ENCODE measurements at places on chromosomes 11 and 22. TPM values are rescaled to one million over a fixed set of nuclear protein-coding genes. Genes with fewer than 3 reads are reported as not detected.

GRCh38 chr11:90326647-90327046 is 103.8 kb upstream of the CHORDC1 start:
- no peaks in the 10 kb centered on the region for H3K27me3 ChIP-seq
- no peak overlapping the region for H3K27ac ChIP-seq
- H3K36me3 ChIP-seq, result no peaks in the 10 kb centered on the region
- no peaks in the 10 kb centered on the region for H3K4me1 ChIP-seq

DNA sequence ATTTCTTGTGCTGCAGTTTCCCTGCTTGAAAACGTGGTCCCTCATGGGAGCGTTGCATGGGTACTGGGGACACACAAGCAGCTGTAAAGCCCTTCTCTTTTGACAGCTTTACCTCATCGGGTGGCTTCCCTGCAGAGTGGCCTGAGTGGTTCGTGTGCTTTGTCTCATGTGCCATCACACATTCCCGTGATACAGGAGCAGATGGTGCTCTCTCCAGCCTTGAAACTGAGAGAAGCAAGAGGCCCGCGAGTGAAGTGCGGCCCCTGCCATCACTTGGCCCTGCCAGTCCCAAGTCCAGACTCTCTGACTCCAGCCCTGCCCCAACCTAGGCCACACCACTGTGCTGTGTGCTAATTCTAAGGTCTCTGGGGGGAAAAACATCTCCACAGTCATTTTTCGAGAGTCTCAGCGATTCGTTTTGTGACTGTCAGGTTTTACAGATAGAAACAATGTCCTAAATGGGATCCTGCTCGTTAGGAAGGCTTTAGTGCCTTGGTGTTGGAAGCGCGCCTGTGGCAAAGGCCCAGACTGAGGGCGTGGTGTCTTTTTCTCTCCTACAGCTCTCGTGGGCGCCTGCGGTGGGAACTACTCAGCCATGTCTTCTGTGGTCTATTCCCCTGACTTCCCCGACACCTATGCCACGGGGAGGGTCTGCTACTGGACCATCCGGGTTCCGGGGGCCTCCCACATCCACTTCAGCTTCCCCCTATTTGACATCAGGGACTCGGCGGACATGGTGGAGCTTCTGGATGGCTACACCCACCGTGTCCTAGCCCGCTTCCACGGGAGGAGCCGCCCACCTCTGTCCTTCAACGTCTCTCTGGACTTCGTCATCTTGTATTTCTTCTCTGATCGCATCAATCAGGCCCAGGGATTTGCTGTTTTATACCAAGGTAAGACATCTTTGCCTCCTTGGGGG is 64.2 kb downstream of the KREMEN1 start:
- no peaks in the 10 kb centered on the region for H3K27me3 ChIP-seq
- H3K4me1 ChIP-seq, result peaks cover 16% of the 10 kb centered on the region
- peaks cover 3% of the 10 kb centered on the region for H3K36me3 ChIP-seq
- H3K27ac ChIP-seq, result no peak overlapping the region

DNA sequence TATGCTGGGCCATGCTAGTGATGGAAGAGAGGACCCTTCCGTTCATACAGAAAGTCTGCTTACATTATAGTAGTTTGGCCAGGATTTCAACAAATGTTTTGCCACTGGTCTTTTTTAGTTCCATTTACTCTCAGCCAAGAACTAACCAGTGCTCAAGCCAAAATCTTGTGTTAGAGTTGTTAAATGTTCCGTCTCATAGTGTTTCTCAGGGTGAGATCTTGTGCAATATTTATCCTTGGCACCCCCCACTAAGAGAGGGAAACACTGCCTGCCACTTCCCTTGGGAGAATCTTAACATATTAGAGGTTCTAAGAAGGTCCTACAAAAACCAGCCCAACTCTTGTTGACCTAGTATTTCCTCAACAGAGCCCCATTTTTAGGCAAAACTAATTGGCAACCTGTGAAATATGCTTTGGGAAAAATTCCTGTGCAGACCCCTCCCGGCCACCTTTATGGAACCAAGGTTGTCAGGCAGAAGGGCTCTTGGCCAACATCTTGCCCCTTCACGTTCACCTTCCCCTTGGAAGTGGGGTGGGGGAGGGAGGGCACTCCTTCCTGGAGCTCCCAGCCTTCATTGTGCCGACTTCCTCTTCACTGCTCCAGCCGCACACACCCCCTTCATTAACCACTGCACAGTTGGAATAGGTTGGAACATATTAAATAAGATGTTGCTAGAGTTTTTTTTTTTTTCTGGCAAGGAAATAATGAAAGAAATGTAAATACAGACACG is 173.2 kb upstream of the SORL1-AS1 start:
- H3K27me3 ChIP-seq, result no peaks in the 10 kb centered on the region
- peaks cover 16% of the 10 kb centered on the region for H3K36me3 ChIP-seq
- H3K4me1 ChIP-seq, result peaks cover 3% of the 10 kb centered on the region
- no peak overlapping the region for H3K27ac ChIP-seq
- peak; percentile 59 for DNase-seq

DNA sequence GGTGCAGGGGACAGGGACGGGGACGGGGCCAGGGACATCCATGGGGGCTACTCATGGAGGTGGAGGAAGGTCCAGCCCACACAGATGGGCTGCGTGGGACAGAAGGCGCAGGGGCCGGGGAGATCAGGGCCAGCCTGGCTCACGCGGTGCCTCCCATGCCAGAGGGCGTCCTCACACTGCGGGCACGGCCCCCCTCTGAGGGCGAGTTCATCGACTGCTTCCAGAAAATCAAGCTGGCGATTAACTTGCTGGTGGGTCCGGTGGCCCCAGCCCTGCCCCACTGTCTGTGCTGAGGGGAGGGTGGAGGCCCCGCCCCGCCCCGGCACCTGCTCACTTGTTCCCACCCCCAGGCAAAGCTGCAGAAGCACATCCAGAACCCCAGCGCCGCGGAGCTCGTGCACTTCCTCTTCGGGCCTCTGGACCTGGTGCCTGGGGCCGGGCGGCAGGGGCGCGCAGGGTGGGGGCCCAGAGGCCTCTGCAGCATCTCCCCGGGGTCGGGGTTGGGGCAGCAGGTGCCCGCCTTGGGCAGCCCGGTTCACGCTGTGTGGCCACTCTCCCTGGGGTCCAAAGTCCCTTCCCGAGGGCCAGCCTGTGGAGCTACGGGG is 15.8 kb downstream of the EPS8L2 start:
- H3K27ac ChIP-seq, result no peak overlapping the region
- no peak for DNase-seq
- no peaks in the 10 kb centered on the region for H3K4me1 ChIP-seq

- H3K27ac ChIP-seq, result no peak overlapping the region
- H3K27me3 ChIP-seq, result no peaks in the 10 kb centered on the region
- no peaks in the 10 kb centered on the region for H3K36me3 ChIP-seq
- no peak for DNase-seq
- H3K4me1 ChIP-seq, result no peaks in the 10 kb centered on the region
Observed at GRCh38 chr11:70587075-70587389, 188.7 kb downstream of the CTTN start.

The ATP6V1E1 gene
- 109 TPM for polyA plus RNA-seq
